ENCODE measurements at places on chromosomes 2 and 18.

DNA sequence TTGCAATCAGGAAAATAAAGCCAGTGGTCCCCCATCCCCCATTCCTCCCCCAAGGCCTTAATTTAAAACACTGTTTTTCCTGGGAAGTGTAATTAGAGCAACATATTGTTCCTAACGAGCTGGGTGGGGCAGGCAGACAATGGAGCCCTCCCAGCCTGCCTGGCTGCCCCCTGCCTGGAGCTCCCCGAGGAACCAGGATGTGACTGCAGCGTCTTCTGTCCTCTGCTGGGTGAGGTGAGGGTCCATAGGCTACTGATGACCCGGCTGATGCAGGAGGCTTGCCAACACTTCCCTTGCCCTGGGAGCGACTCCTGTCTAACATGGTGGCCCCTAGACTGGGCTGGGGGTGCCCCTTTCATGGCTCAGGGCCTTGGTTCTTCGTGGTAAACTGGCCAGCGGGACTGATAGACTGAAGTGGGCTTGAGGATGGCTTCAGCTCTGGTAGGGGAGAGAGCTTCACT lies 152.4 kb downstream of the DYSF start:
- no peak for DNase-seq

- no peak for DNase-seq
Observed at GRCh38 chr2:224650815-224651439, 65.2 kb downstream of the CCDC195 start.

DNA sequence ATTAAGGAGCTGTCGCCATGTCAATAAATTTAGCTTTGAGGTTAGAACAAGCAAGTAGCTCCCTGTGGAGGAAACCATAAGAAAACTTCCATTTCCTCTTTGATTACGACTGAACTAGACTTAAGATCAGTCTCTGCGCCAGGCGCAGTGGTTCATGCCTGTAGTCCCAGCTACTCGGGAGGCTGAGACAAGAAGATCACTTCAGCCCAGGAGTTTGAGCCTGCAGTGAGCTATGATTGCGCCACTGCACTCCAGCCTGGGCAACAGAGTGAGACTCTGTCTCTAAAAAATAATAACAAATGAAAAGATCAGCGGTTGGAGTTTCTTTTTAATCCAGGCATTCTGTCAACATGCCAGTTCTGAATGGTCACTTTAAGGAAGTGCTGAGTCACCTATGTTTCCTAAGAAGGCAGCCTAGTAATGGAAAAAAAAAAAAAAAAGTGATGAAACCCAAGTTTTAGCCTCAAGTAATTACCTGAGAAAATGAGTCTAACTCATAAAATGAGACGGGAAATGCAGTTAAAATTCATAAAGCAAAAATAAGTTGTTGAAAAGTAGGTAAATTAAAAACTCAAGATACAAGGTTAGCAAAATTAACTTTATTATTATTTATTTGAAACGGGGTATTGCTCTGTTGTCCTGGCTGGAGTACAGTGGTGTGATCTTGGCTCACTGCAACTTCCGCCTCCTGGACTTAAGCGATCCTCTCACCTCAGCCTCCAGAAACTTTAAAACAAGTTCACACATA lies 10.2 kb downstream of the C18orf32 start:
- peak; percentile 14 for DNase-seq

- DNase-seq: no peak
Observed at GRCh38 chr2:28312307-28313219, 80.1 kb upstream of the FOSL2 start.

DNA sequence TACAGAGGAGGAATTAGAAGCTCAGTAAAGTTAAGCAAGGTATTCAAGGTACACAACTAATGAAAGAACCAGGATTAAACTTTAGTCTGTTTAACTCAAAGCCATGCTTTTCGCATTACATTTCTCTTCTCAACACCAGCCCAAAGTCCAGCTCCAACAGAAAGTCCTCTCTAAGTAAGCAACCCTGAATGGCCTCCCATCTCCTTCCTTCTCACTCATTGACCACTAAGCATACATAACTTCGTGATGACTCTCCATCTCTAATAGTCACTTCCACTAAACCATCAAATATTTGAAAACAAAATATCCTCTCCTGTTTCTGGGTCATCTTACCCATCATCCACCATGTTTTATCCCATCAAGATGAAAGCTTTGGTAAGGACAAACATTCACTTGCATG lies 219.8 kb downstream of the RAD51AP2 start:
- no peak for DNase-seq

DNA sequence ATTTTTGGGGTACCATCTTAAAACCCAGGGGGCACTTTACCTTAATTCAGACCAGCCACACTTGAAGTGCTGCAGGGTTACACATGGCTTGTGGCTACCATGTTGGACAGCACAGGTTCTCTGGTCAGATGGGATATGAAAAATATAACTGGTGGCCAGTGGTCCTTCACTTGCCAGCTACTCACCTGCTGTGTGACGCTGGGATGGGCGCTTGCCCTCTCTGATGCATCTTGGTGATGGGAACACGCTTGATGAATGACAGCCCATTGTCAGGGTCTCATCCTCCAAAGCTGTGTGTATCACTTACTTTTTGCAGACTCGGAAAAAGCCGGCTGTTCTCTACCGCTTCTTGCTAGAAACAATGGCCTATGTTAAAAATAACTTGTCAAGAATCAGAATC lies 22.5 kb downstream of the HJURP start:
- no peak for DNase-seq

- no peak for DNase-seq
Observed at GRCh38 chr18:56568986-56569385, 69.4 kb downstream of the TXNL1 start.

DNA sequence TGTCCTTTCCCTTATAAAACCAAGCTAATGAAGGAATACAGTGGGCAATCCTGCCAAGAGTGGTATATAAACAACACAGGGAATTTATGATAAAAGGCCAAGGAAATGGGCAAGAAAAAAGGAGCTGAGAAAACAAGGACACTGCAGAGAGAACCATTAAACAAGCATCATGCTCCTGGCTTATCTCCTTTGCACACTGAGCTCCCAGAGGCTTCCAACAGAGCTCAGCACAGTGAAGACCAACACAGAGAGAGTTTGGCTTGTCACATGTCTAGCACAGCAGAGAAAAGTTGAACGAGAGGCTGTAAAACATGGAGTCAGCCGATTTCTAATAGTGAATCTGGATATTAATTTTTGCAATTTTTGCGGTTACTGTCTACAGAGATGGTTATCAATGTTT lies 68.0 kb upstream of the KLF7 start:
- DNase-seq: no peak

DNA sequence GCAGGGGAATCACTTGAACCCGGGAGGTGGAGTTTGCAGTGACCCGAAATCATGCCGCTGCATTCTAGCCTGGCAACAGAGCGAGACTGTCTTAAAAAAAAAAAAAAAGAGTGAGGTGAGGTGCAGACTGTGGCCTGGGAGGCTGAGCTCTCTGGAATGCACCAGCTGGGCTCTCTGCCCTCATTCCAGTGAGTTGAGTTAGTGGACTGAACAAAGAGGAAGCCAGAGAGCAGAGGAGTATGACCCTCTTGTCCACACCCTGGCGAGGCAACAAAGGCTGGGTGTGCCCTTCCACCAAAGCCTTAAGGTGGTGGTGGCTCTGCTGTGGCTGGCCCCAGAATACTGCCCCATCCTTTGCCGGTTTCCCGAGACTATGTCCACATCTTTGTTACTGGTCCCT lies 71.3 kb upstream of the ACKR3 start:
- DNase-seq: no peak

DNA sequence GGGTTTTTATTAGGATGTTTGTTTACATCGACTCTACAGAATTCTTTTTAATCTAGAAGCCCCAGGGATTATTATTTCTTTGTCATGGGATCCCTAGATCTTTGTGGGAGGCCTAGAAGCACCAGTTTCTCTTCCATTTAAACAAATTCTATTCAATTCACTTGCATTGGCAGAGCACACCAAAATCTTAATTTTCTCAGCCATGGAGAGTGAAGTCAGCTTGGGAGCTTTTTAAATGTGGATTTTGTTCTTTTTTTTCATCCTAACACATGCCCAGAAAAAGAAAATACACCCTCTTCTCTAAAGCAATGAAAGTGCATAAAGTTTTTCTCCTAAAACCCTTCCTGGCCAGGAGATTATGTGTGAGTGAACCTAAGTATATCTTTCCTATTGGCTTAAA lies 38.5 kb downstream of the CDCA7 start:
- DNase-seq: no peak

- DNase-seq: no peak
Observed at GRCh38 chr2:220036431-220036830, 409.0 kb downstream of the SLC4A3 start.

GRCh38 chr18:72180689-72181088 lies 363.5 kb downstream of the CBLN2 start:
- no peak for DNase-seq

DNA sequence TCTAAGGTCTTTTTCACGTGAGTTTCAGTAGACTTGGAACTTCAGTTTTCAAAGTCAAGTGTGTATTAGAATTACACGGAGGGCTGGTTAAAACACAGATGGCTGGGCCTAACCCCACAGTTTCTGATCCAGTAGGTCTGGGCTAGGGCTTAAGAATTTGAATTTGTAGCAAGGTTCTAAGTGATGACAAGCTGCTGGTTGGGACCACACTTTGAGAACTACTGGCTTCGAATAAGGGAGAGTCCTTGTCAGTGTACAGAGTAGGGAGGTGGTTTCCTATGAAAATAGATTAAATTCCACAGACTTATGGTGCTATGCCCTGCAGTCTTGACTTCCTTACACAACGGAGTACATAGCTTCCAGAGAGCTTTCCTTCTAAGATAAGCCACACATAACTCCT lies 4.5 kb downstream of the RHOB start:
- no peak for DNase-seq

DNA sequence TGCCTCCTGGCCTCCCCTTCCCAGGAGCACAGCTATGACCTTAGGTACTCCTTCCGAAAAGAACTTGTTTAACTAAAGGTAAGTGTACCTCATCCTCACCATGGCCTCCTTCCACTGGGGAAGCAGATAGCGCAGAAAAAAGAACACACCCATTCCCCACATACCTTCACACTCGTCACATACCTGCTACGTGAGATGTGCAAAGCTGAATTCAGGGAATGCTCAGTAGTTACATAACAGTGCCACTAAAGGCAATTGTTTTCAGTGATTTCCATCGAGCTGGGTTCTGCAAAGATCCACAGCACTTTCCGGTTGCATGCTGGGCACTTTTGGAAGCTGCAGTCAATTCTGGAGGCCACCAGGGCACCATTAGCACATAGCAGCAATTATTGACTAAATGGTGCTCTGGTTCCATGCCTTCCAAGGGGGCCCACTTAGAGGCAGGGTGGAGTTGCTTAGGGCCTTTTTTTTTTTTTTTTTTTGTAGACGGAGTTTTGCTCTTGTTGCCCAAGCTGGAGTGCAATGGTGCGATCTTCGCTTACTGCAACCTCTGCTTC lies 41.0 kb downstream of the PAX8 start:
- no peak for DNase-seq

DNA sequence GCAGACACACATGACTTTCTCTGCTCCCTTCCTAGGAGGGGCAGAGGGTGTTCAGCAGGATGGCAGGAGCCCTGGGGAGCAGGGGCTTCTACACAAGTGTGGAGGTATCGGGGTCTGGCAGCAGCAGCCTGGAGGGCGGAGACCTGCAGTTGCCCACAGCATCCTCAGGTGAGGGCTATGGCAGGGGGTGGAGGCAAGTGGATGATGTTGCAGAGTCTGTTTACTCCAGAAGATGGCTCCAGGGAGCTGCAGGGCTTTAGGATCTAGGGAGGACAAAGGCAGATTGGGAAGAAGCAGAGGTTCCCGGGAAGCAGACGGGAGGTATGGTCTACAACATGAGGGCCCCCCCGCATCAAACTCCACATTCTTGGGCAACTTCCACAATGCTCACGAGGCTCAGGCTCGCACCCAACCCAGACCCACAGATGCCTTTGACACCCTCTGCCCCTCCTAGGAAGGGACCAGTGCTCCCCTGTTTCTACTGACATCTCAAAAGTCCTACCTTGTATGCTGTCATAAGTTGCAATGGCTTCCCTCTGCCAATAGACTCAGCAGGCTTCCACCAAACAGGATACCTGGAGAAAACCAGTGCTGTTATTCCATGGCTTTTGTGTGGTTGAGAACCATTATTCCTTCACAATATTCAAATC lies 12.0 kb upstream of the ATP6V1C2 start:
- no peak for DNase-seq

- no peak for DNase-seq
Observed at GRCh38 chr2:197108758-197109157, 182.3 kb upstream of the PGAP1 start.

DNA sequence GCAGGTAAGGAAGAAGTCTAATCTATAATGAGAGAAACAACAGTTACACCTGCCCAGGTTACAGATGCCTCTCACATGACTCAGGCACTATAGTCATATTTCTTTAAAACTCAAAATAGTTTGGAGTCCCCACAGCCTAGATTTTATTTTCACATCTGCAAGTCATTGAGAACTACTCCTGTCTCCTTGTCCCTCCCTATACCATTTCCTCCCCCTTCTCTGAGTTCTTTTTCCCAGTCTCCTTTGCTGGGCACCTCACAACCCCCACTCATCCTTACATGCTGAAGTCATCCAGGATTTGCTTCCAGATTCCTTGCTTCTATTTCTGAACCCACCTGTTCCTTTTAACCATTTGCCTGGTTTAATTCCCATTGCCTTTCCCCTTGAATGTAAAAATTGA lies 73.1 kb upstream of the KCNE4 start:
- no peak for DNase-seq

DNA sequence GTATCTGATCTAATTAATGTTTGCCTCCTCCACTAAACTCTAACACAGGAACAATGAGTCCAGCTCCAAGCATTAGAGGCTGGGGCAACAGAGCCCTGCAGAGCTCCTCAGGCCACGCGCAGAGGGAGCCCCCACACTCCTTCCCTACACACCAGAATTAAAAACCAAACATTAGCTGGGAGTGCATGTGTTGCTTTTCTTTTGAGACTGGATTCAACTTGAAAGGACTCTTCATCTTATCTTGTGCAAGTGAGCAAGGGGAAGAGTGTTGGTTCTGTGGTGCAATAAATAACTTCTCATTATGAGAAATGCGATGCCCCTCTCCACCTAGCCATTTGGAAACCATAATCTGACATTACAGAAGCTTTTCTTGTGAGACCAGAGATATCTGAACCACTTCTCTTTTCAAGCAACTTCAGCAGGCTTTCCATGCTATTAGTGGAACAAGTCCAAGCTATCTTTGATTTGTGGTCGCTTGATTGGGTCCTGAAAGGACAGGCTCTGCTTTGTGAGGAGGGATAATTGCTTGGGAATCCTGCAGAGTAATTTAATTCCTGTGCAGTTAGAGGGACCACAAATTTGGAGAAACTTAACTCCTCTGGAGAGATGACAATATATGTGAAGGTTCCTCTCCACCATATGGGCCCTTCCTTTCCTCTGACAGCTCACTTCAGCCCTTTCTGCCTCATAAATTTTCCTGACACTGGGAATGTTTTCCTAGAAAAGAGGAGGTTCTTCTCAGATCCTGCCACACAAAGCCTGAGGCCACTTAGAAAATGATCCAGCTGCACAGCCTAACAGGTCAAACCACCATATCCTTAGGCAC lies 112.5 kb downstream of the ATL2 start:
- DNase-seq: no peak

- no peak for DNase-seq
Observed at GRCh38 chr2:222703091-222703490, 31.6 kb downstream of the MOGAT1 start.

- DNase-seq: peak; percentile 78
Observed at GRCh38 chr2:174603280-174603679, 5.7 kb upstream of the WIPF1 start.
